ENCODE measurements at places on chromosomes 6 and 20.

GRCh38 chr6:88585276-88585692 lies 378.1 kb downstream of the RNGTT start:
- no peak for DNase-seq

DNA sequence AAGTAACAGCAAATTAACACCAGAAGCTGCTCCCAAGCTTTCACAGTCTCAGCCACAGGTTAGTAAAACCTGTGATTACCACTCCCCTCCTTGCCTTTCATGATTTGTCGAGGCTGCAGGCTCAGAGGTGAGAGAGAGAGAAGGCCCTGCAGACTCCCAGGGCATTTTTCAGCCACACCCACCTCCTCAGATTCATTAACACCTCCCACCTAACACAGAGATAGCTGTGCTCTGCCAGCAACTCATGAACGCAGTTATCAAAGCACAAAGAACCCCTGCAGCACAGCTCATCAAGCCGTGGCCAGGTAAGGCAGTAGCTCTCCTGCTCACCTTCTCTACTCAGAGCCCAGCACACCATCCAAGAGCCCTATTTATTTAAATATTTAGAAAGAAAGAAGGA lies 27.1 kb downstream of the F13A1 start:
- DNase-seq: no peak

- peak; percentile 48 for DNase-seq
These were observed 37.4 kb upstream of the FAM83C start for GRCh38 chr20:35329435-35330139.

- DNase-seq: no peak
These were observed 30.0 kb upstream of the TGM2 start for GRCh38 chr20:38194971-38195504.

- no peak for DNase-seq
These were observed 192.2 kb downstream of the RFPL4B start for GRCh38 chr6:112539355-112539754.

DNA sequence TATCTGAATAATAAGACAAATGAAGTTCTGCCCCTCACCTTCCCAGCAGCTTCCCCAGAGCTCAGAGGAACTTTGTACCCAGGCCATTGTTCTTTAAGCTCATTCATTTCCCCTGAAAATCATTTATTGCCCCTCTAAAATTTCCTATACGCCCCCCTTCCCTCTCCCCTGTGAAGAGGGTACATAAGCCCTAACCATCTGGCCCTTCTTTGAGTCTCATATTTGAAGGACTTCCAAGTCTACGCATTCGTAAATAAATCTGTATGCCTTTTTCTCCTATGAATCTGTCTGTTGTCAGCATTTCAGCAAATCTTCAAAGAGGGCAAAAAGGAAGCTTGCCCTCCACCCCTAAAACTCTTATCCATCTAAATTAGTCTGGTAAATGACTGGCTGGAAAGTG lies 73.1 kb upstream of the DST start:
- DNase-seq: no peak

Measured in hematopoietic multipotent progenitor cell treated with erythropoietin and hydrocortisone succinate and interleukin-3 and kit ligand, for 17 days (in vitro differentiated cells).